ENCODE measurements at places on chromosomes 11 and 22.

- DNase-seq: no peak
These were observed 588 bp downstream of the TSPAN32 start for GRCh38 chr11:2302306-2302895.

DNA sequence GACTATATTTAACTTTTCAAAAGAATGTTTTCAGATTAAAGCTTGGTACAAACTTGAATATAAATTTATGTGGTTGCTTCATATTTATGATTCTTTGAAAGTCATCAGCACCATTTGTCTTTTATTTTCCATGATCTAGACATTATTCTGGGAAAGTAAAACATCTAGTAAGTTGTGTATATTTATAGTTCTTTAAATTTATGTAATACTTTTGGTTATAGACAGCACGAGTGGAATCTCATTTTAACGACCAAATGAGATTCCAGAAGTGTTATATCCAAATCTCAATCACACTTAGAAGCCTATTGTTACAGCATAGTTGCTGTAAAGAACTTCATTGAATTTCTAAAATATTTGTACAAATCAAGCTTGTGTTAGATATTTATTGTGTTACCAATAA is 212.3 kb downstream of the DDX10 start:
- no peak for DNase-seq

DNA sequence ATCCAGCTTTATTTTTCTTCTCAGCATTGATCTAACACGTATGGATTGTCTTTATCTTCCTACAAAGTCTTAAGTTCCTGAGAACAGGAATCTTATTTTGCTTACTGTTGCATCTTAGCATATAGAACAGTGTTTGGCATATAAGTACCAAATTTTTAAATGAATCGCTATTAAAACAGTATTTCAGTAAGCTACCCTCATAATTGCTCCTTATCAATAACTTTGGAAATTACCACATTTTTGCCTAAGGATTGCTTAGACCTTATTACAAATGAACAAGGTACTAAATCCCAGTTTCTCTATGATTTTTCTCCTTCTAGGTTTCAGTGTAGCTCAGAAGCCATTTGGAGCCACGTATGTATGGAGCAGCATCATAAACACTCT is 9.7 kb downstream of the DEPDC7 start:
- DNase-seq: no peak

GRCh38 chr22:42946546-42947198 is 68.3 kb downstream of the PACSIN2 start:
- DNase-seq: no peak

- no peak for DNase-seq
These were observed 6.0 kb upstream of the TMEM123 start for GRCh38 chr11:102458548-102458947.

DNA sequence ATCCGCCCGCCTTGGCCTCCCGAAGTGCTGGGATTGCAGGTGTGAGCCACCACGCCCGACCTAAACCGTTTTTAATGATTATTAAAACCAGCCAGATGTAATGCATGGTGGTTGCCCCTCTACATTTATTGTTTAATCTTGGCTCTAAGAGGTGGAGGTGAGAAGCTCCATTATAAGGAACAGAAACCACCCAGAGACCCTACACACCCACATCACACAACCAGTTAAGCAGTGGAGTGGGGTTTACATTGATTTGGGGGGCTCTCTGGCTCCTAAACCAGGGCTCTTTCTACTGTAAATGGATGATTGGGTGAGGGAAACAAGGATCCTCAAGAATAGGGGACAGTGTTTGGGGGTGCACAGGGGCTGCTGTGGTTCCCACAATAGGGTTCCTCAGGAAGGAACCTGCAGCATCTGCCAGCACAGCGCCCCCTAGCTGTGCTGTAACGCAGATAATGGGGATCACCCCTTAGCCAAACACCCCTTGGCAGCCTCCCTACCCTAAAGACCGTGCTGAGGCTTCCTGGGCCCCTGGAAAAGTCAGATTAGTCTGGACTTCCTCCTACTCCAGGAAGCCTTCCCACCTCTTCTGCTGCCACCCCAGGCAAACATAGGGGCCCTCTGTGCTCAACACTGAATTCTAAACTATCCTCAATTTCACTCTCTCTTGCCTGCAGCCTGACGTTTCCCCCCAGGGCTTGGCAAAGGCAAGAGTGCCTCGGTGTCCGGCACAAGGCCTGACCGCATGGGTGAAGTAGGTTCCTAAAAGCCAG is 2.4 kb downstream of the MPST start:
- no peak for DNase-seq

GRCh38 chr22:49712195-49712791 is 115.4 kb downstream of the BRD1 start:
- no peak for DNase-seq

DNA sequence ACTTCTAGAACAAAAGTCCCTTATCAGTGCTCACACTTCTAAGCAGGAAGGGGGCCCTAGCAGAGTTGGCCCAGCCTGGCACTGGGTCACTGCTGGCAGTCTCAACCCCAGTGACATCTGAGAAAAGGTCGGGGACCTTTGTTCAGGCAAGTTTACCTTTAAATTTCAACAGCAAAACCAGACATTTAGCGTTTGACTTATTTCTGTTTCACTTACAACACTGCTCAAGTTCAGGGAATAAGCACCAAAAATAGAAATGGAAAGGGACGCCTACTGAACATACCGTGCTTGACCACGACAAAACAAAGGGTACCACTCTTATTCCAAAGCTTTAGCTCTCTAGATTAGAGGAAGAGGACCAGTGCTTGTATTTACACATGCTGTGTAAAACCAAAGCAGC is 26.2 kb downstream of the PITPNB start:
- DNase-seq: no peak

GRCh38 chr22:41127451-41127850 is 35.1 kb downstream of the EP300 start:
- no peak for DNase-seq

GRCh38 chr22:39498368-39498767 is 3.7 kb upstream of the MIEF1 start:
- no peak for DNase-seq

DNA sequence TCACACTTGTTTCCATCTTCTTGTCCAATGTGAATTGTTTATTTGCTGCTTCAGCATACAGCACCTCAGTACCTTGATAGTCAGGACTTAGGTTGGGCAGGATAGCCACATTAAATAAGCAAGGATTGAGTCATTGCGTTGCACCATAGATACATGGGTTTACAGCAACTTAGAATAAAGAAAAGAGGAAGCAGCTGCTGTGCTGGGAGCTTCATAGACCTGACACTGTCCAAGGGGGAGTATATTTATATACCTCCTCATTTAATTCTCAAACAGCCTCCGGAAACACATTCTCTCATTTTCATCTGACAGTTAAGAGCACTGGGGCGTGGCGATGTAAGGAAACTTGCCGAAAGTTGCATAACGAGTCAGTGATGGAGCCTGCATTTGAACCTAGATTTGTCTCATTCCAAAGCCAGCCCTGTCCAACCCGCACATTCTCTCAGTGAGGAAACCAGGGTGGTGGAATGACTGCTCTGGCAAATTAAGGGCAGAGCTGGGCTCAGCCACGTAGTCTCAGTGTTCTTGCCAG is 42.2 kb downstream of the UBASH3B start:
- no peak for DNase-seq

DNA sequence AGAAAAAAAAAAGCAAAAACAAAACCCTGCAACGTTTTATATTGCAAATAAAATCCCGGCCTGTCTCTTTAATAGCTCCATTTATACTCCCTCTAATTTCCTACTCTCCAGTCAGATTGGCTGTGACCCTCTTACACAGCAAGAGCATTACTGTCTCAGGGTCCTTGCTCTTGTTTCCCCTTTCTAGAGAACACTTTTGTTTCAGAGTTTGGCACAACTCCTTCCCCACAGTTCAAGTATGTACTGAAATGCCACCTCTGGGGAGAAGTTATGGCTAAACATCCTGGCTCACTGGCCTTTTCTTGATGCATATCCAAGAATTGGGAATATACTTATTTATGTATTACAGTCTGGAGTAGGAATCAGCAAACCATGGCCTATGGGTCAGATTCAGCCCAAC is 2.6 kb downstream of the CASP12 start:
- DNase-seq: no peak

DNA sequence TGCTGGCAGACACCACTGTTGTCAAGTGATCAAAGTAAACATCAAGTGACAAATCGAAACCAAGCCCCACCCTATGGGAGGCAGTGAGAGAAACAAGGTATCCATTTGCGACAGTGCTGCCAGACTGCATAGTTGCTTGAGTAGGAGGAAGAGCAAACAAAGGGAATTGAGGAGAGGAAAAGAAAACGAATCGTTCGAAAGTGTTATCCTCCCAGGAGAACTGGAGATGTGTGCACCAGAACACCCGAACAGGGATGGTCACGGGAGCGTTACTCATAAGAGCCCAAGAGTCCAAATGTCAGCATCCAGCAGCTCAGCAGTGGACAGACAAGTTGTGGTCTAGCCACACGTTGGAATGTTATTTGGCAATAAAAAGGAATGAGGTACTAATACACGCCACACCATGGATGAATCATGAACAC is 58.4 kb upstream of the NUP50 start:
- no peak for DNase-seq
